ENCODE measurements at places on chromosomes 11 and 22.
A peak's percentile ranks its signal among the peaks of the same experiment; 100 is the strongest.

DNA sequence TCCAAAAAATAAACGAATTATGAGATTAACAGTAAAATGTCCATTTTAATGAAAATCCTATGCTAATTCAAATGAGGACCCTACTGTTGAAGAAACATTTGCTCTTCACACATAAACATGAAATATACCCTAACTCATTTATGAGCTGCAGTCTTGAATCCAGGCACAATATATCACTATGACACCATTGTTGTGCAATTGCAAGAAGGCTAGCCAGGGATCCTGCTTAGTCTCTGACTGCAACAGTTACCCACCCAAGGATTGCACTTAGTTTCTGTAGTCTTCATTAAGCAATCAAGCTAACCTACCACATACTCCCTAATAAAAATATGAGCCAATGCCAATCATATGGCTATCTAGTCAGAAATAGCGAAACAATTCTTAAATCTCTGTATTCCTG lies 981.0 kb upstream of the FAT3 start:
- peak; percentile 20 for DNase-seq

DNA sequence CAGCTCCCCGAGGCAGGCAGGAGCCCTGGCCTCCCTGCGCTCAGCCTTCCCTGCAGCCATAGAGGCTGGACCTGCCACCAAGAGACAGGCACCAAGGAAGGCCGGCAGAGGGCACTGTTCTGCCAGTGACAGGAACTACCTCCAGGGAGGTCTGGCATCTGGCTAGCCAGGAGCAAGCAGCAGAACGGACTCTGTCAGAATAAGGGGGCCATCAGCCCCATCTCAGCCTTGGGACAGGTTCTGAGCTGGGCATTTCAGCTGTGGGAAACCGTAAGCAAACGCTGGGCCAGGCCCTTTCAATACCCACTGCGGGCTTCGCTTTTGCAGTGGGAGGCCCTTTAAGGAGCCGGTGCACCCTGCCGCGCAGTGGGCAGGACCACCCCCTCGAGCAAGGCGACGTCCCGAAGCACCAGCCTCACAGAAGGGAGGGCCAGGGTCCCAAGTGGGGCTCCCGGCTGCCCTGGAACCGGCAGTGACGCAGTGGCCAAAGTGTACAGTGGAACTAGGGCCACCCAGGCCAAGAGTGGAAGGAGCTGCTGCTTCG lies 18.2 kb downstream of the IFT27 start:
- peak; percentile 78 for DNase-seq

DNA sequence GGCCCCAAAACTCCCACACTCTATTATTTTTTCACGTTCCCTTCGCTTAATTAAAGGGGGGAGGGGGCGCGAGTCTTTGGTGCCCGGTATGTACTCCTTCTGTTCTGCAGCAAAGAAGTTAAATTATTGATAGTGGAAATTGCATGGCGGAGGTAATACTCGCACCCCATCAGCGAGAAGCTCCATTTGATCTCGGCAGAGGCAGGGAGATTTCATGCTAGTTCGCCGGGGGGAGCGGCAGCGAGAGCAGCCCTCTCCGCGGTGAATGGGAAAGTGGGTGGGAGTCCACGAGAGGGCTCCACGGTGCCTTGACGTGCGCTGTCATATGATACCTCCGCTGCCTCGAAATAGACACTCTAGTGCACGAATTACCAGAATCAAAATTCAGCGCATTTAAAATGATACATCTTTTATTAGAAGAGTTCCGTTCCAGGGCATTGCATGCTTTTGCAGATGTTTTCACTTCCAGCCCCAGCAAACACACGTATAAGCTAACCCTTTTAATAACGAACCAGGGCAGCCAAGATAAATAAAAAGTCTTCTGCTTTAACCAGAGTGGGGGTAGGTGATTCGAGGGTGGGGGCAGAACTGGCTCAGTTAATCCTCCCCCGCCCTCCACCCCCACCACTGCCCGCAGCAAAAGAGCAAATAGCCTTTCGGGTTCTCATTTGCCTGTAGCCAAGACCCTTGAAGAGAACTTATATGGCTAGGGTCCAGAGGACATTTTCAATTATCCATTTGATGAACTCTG lies 1.3 kb upstream of the BDNF start:
- DNase-seq, result peak; percentile 68

DNA sequence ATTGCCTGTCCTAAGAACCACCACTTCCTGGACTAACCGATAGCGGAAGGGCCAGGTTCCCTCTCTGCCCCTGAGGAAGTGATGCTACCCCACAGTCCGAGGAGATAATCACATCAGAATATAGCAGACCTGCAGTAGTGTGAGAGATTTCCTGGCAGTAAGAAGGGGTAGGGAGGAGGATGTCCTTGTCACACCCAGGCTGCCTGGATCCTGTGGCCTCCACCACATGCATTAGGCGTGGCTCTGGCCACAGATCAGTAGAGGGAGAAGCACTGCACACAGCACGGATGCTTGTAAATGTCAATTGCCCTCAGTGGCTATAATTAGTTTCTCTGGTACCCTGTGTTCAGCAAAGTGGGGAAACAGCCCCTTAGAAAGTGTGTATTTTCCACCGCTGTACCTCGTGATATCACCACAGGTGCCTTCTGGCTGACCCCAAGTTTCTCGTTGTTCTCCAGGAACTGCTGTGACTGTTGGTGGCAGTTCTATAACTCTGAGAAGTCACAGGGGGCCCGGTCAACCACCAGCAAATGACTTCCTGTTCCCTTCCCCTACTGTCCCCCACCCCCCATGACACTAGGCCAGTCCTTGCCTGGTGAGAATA lies 61.8 kb downstream of the UBASH3B start:
- DNase-seq, result no peak

DNA sequence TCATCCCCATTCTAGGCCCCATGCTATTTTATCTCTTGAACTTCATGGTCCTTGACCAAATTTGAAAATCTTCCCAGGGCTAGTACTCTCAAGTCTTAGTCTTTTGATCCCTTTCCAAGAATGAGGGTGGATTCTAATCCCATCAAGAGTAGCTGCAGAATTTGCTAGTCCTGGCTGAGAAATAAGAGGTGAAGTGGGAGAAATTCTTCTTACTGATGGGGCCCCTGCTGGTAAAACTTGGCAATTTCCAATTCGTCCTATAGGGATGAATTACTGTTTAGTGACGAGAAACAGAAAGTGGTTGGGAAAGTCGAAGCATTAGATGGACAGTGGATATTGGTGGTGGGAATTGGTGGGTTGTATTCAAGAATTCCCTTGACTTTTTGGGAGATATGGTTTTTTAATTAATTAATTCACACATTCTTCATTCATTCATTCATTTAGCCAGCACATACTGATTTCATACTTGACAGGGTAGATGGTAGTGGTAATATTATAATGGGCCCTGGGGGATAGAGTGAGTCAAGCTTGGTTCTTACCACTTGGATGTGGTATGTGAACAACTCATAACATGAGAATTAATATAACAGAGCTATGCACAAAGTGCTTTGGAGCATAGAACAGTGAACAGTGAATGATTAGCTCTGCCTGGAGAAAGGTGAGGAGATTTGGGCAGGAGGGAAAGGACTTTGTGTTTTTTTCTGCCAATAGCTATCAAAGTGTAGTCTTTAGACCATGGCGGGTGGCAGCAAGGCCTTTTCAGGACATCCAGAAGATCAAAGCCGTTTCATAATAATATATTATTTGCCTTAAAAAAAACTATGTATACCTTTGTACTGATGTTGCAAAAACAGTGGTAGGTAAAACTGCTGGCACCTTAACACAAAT lies 103.8 kb downstream of the STIM1 start:
- DNase-seq, result peak; percentile 42

DNA sequence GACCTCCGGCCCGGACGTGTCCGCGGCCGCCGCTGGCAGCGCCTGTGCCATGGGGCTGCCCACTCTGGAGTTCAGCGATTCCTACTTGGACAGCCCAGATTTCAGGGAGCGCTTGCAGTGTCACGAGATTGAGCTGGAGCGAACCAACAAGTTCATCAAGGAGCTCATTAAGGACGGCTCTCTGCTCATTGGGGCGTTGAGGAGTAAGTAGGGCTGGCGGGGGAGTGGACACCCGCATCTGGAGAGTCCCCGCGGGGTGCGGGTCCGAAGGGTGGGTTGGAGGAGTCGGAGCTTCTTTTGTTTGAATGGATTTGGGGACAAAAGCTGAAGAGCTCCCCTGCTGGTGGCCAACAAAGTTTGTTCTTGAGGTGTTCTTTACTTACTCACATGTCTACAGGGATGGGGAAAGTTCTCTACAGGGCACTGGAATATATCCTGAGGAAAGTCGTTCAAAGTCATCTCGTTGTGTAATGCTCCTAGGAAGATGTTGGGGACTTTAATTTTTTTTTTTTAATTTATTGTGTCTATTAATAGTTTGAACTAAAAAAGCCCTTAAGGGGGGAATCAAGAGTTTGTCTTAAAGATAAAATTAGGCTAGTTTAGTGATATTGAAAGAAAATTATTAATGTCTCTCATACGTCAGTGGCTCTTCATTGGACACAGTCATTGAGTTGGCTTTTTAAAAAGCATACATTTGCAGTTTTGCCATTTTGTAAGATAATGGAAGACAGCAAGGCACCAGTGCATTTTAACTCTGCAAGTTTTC lies 725 bp downstream of the ARHGAP42 start:
- DNase-seq, result peak; percentile 93

- DNase-seq, result no peak
Measured at GRCh38 chr22:17845327-17845726, 71.1 kb upstream of the BID start.

DNA sequence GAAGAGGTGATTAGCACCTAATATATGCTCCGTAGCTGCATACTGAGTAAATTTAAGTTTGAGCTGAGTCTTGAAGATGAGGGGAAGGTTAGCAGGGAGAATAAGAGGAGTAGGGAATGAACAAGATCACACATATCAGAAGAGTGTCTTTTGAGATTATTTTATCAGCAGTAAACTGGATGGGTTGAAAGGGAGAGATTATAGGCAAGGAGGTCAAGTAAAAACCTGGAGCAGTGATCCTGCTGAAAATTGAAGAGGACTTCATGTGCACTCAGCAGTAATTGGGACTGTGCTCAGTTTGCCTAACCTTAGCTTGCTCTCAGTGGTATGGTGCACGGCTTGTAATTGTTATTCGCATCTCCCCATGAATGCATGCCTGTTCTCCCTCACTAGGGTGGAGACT lies 79.5 kb upstream of the PICALM start:
- no peak for DNase-seq

DNA sequence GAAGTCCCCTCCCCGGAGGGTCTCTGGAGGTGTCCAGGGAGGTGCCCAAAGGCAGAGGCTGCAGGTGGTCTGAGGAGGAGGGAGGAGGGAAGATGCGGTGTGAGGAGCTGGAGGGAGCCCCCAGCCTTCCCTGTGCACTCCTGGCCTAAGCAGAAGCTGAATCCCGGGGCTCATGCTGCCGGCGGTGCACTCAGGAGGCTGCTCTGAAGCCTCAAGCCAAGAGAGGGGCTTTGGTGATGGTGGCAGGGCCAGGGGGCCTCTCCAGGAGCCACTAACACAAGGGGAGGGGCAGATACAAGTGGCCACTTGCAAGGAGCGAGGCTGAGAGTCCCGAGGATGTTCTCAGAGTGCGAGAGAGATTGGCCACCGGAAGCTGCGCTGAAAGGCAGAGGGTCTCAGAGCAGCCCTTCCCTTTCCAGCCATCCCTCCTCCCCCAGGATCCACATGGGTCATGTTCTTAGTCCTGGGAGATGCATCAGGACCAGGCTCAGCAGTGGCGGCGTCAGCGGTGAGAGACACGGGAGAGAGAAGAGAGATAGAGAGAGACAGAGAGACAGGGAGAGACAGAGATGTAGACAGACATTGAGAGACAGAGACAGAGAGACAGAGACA lies 774 bp upstream of the MRGPRG start:
- no peak for DNase-seq

DNA sequence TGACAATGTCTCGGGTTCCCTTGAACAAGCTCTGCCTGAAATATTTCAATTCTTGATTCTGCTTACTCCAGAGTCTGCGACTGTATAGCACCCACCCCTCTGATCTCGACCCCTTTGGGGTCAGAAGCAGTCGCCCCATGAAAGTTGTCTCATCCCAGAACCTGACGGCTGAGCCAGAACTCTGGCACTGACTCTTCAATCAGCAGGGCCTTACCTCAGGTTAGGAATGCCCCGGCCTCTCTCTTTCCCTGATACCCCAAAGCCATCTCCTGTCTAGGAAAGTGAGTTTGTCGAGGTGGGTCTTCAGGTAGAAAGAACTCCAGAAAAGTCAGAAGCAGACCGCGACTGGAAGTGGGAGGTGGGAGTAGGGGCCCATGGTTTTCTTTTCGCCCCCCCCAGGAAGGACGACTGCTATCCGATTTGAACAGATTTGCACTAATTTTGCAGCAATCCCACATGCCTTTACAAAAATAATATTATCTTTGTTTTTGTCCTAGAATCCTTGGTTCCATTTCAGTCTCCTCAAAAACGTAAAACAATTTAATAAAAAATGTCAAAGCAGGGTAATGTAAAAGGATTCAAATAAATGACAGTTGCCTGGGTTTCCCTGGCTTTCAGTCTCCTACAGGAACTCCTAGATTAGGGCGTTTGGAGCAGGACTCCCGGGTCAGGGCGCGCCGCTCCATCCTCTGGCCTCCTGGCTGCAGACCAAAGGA lies 898 bp upstream of the ROBO3 start:
- no peak for DNase-seq

- no peak for DNase-seq
Measured at GRCh38 chr22:22362936-22363335, 118.3 kb downstream of the VPREB1 start.

GRCh38 chr11:122852796-122853160 lies 14.5 kb downstream of the CRTAM start:
- DNase-seq, result no peak

DNA sequence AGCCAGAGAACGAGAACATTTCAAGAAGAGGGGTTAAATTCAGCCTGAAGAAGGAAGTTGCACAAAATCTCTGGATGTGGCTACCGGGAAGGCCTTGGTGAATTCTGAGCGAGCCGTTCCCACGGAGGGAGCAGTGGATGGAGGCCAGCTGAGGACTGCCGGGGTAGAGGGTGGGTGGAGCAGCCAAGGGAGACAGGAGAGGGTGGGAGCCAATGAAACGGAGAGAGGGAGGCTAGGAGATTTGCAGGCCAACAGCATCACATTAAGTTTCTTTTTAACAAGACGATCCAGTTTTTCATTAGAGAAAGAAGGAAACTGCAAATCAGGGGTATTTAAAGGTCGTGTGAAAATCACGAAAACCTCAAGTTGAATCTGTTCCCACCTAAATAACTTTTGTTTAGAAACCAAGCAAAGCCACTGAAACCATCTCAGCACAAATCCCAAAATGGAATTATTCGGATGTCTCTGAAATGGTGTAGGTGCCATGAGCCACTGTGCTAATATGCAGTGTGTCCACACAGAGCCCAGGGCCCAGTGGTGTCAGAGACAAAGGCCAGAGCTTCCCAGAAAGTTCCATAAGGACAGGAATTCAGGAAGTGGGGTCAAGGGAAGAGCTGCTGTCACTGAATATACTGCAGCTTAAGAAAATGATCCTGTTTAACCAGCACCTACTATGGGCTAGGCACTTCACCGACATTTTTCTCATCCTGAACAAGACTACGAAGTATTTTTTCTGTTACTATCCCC lies 59.7 kb upstream of the SLC35C1 start:
- DNase-seq, result no peak

GRCh38 chr11:11416917-11417316 lies 63.9 kb upstream of the CSNK2A3 start:
- DNase-seq, result peak; percentile 35

DNA sequence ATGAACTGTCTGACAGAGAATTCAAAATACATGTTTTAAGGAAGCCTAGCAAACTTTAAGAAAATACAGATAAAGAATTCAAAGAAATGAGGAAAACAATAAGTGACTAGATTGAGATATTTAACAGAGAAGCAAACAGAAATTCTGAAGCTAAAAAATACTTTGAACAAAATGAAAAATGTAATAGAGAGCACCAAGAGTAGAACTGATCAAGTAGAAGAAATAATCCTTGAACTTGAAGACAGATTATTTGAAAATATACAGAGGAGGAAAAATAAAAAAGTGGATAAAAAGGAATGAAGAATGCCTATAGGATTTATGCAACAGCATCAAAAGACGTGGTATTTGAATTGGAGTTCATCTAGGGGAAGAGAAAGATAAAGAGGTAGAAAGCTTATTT lies 101.9 kb upstream of the OR4B1 start:
- DNase-seq, result no peak
